Fibroblast of the conjunctiva (primary cell): ENCODE measurements at places on chromosomes 7 and 10.

GRCh38 chr7:51467384-51468017 is 150.9 kb upstream of the COBL start:
- no peak for DNase-seq

GRCh38 chr7:82665966-82666507 is 222.5 kb upstream of the CACNA2D1 start:
- no peak for DNase-seq

GRCh38 chr10:100930368-100930767 is 17.6 kb downstream of the SLF2 start:
- no peak for DNase-seq

DNA sequence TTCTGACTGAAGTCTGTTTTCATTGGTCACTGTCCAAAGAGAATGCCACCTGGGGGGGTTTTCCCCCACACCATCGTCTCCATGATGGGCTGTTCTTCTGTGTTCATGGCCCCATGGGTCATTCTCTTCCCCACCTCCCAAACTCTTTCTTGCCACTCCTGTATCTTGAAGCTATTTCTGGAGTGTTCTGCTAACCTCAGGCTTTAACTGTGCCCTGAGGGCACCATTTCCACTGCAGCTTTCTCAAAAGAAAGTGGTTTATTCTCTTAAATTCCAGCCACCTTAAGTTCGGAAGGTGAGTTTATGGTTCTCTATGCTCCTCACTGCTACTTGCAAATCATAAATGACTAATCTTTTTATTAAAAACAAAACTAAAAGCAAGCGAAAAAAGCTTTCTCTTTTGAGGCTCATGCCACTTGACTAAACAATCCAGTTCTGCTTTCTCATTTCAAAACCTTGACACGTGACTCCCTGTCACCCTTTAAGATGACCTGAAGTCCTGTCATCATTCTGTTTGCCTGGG is 7.4 kb upstream of the APBB1IP start:
- DNase-seq: no peak

DNA sequence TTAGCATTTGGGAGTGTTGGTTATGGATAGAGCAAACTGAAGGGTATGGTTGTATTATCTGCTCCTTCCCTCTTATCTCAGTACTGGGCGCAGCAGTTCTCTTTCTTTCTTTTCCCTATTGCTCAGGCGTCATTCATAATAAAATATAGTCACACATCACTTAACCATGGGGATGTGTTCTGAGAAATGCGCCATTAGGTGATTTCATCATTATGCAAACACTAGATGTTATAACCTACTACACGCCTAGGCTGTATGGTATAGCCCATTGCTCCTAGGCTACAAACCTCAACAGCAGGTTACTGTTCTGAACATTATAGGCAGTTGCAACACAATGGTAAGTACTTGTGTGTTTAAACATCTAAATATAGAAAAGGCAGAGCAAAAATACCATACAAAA is 401.7 kb downstream of the EXOC4 start:
- DNase-seq: no peak

DNA sequence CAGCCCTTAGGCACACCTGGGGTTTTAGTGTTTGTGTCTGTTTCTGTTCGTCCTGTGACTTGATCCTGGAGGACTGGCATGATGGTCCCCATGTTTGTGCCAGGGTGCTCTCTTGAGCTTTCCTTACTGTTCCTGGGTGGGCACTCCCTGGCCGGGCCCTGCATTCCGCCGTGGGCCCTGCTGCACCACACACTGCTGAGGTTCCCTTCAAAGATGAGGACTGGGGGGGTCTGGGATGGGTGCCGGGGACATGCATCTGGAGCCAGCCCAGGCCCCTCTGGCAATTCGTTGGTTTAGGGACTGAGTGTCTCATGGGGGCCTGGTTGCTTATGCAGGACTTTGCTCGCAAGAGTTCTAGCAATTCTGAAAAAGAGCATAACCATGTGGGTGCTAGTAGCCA is 4.7 kb downstream of the AGAP3 start:
- DNase-seq: no peak

DNA sequence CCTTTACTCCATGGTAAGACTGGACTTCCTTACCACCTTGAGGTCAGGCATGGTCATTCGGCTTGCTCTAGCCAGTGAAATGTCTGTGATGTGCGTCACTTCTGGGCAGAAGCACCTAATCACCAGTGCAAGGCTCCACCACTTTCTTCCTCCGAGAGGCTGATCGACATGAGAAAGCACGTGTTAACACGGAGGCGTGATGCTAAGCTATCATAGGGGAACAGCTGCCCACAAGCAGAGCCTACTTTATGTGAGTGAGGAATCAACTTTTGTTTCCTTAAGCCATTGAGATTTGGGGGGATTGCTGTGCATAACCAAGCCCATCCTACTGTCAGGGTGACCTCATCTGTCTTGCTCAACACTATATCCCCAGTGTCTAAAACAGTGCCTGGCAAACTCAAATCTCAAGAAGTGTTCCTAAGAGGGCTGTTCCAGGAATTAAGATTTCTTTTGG is 23.1 kb upstream of the SAR1A start:
- DNase-seq: no peak

- no peak for DNase-seq
Measured at GRCh38 chr10:89221919-89222318, 14.8 kb upstream of the CH25H start.

GRCh38 chr7:132398253-132398925 is 177.9 kb downstream of the PLXNA4 start:
- no peak for DNase-seq

GRCh38 chr10:58385784-58386112 is 538 bp downstream of the TFAM start:
- no peak for DNase-seq

DNA sequence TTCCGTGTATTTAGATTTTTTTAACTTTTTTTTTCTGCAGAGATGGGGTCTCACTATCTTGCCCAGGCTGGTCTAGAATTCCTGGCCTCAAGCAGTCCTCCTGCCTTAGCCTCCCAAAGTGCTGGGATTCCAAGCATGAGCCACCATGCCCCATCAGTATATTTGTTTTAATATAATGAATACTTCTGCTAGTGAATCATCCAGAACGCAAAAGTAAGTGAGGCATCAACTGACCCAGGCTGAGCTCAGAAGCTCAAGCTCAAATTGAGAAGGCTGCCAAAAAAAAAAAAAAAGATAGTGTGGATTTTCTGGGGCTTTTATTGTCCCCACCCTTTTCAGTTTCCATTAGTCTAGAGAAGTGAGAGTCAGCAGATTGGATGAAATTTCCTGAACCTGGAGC is 39.0 kb upstream of the TECTB start:
- DNase-seq: no peak

GRCh38 chr7:149154056-149154455 is 6.8 kb downstream of the ZNF398 start:
- no peak for DNase-seq

- no peak for DNase-seq
Measured at GRCh38 chr10:43131906-43132305, 6.3 kb upstream of the CSGALNACT2 start.

GRCh38 chr7:121873289-121874194 is 581 bp downstream of the PTPRZ1 start:
- no peak for DNase-seq

DNA sequence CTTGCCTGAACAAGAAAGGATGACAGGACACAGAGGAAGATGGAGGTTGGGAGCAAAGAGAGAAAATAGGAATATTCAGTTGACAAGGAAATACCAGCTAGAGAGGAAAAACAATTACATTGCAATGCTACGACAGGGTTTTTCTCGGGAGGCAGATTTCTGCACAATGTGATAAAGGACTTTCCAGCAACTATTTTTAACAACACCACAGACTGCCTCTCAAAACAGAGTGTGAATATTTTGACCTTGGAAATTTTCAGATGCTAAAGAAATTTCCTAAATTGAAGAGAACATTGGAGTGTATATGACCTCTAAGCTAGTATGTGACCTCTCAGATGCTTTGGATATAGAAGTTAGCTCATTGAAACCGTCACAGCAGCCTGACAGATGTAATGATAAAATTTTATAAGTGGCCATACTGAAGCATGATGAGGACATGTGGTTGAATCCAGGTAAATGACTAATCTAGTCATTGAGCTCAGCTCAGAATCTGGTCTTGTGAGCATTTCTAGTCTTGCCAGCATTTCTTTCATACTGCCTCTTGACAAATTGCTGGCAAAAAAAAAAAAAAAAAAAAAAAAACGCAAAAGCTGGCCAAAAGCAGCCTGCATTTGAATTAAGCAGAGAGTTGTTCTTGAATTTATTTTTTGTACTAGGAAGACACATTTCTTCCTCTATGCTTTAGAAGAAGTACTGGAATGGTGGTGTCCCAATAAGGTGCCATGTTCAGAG is 24.4 kb downstream of the GPR141 start:
- DNase-seq: no peak

GRCh38 chr7:66143876-66144332 is 29.3 kb downstream of the CRCP start:
- DNase-seq: no peak

- DNase-seq: no peak
Measured at GRCh38 chr7:46705386-46706255, 784.5 kb upstream of the IGFBP3 start.

GRCh38 chr7:33038639-33039038 is 23.9 kb downstream of the NT5C3A start:
- DNase-seq: no peak
